Activated naive CD8-positive, alpha-beta T cell treated with anti-CD3 and anti-CD28 coated beads, Interleukin-2, amount 50 U/mL, for 16 hours (primary cell): ENCODE measurements at places on chromosomes 4 and X.

DNA sequence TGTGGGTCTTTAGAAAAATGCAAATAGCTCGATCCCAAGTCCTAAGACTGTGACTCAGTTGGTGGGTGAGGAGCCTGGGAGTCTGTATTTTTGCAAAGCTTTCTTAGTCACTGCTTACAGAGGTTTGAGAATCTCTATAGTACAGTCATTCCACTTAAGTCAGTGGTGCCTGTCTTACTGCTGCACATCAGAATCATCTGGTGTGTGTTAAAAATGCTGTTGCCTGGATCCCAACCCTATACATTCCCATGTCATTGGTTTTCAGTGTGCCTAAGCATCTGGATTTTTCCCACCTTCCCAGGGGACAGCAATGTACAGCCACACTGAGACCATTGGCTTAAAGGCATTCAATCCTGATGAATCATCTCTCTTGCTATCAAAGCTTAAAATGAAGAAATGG is 21.0 kb upstream of the GEMIN8 start:
- DNase-seq, result no peak

- no peak for DNase-seq
Observed at GRCh38 chr4:132085105-132085504, 1064.0 kb upstream of the PCDH10 start.

DNA sequence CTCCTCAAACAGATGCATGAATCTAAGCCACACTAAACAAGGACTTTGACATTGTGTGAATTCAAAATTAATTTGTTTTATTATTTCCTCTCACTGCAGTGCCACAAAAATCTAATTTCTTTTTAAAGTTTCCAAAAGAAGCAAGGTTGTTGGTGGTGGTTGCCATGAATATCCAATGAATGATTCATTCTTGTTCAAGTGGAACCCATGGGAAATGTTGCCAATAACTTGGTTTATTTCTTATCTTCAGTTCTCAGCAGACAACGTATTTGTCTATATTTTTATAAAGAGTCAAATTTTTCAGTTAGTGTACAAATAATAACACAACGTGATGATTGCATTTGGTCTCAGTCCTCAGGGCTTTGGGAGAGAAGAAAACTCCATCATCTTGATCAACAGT is 309.4 kb upstream of the NOCT start:
- DNase-seq, result no peak

DNA sequence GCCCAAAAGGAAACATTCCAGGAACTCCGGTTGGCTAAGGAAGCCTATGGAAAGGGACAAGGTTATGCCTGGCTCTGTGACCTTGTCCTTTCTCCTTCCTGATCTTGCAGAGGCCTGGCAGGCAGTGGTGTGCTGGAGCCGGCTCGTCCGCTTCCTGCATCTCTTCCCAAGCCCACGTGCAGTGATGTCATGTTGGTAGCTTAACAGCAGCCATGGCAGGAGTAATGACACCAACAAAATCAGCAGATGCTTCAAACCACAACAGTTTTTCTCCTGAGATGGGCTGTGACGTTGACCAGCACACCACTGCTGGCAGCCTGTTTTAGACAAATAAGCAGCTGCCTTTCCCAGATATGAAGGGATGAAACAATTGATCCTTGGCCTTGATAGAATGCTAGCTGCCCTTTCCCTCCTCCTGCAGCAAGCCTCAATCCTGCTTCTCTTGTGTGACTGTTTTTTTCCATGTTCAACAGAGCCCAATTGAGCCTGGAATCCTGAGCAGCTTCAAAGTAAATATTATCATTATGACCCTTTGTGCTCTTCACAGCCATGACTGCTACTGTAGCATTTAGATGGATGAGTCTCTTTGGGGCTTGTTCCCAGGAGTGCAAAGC is 23.4 kb downstream of the SEPTIN6 start:
- no peak for DNase-seq

- DNase-seq, result no peak
Observed at GRCh38 chrX:71143508-71143907, 1.1 kb upstream of the NLGN3 start.

- DNase-seq, result no peak
Observed at GRCh38 chr4:15917297-15917696, 21.2 kb downstream of the FGFBP1 start.

- no peak for DNase-seq
Observed at GRCh38 chrX:7244405-7244804, 96.5 kb upstream of the PUDP start.

DNA sequence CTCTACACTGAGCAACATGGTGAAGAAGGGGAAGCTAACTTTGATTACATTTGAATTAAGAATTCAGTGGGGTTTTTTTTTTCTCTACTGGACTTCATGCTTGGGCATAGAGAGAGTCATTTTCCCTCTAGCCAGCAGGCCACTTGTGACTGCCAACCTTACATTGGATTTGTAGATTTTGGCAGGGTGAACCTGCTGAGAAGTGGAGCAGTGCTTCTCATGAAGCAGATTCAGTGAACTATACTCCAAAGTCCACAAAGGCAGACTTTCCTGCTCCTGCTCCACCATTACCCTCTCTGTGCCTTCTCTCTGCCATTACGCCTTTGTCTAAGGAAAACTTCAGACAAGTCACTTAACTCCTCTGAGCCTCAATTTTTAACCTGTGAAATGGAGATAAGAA is 69.9 kb downstream of the PAK3 start:
- DNase-seq, result no peak

DNA sequence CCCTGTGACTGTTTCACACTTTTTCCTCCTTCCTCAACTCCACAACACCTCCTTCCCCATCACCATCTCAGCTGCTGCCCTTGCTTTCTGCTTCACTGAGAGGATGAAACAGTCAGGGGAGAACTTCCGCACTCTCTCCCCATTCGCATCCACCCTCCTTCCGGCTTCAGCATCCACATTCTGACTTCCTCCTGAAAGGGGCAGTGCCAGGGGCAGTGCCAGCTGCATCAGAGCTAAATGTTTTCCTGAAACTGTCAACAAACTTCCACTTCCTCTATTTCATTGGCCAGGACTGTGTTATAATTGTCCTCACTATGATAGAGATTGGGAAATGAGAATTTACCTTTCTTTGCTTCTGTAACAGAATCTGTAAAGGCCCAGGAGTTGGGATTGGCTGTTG is 18.2 kb upstream of the RASL11B start:
- DNase-seq, result no peak

GRCh38 chr4:145756244-145756643 is 76.3 kb downstream of the C4orf51 start:
- no peak for DNase-seq

DNA sequence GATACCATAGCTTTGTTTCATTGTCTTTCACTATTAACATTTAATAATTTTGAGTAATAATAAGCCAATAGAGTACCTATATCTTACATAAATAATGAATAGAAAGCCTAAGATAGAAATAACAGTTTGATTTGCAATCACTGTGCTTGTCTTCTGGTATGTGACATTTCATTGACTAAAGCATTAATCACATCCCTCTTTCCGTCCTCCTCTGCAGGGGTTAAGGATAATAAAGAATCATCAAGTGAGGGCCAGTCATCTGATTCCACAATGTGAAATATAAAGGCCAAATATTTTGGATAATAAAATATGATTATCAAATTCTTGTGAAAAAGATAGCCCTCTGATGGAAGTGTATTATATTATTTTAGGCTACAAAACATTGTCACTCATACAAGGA is 2073.4 kb downstream of the ARAP2 start:
- DNase-seq, result no peak

DNA sequence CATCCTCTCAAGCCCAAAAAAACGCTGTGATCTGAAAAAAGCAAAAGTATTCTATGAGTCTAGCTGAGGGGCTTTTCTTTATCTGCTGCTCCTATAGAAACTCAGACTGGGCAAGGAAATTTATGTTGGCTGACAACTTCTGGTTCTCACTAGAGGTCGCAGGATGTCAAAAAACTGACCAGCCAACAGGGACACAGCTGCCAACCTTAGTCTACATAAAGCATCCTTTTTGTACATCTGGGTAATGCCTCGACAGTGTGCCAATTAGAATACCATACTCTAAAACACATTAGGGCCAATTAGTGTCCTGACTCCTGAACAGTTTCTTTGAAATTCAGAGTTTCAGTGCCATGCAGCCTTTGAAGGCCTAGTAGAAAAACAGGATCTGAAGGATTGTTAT is 8.8 kb upstream of the TLL1 start:
- no peak for DNase-seq

- DNase-seq, result no peak
Observed at GRCh38 chr4:15234856-15235126, 193.0 kb upstream of the C1QTNF7 start.

- no peak for DNase-seq
Observed at GRCh38 chrX:12988797-12989196, 13.9 kb downstream of the TMSB4X start.

- no peak for DNase-seq
Observed at GRCh38 chrX:79409657-79410056, 42.5 kb upstream of the ITM2A start.

DNA sequence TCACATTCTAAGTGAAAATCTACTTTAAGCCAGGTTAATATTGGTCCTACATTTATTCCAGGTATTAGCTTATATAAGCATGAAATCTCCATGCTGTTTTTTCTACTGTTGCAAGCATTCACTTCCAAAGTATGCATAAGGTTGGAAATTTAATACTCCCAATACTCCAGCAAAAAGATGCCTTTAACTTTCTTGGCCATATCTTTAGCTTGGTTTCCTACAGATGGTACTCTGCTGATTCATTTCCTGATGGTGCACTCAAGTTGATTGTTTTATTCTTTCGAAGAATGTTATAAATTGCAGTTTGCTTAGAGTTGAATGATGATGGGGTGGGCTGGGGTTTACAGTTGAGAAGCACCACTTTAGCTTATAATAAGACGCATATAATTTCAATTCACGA is 330.2 kb downstream of the PTTG2 start:
- no peak for DNase-seq

GRCh38 chr4:32142075-32142474 is 1421.9 kb downstream of the PCDH7 start:
- no peak for DNase-seq

- DNase-seq, result no peak
Observed at GRCh38 chrX:11678158-11678557, 12.4 kb upstream of the ARHGAP6 start.

- DNase-seq, result no peak
Observed at GRCh38 chr4:112110059-112110425, 35.2 kb upstream of the FAM241A start.

- DNase-seq, result no peak
Observed at GRCh38 chrX:6826856-6827255, 291.9 kb upstream of the VCX3A start.

DNA sequence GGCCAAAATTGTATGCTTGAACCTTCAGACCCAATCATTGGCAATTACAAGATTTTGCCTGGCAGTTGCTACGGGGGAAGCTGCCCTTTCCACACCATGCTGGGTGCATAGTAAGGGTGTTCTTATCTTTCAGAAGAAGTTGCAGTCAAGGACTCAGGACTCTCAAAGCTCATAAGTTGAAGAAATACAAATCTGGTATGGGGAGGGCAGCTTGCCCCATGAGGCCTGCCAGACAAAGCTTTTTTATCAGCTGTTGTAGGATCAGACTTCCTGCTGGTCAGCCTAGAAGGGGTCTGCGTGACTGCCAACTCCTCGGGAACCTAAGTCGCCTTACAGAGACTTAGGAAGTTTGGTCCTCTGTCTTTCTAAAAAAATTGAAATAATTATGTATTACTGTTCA is 174.9 kb upstream of the TECRL start:
- DNase-seq, result no peak

GRCh38 chr4:45455217-45455616 is 668.6 kb downstream of the GABRG1 start:
- no peak for DNase-seq

DNA sequence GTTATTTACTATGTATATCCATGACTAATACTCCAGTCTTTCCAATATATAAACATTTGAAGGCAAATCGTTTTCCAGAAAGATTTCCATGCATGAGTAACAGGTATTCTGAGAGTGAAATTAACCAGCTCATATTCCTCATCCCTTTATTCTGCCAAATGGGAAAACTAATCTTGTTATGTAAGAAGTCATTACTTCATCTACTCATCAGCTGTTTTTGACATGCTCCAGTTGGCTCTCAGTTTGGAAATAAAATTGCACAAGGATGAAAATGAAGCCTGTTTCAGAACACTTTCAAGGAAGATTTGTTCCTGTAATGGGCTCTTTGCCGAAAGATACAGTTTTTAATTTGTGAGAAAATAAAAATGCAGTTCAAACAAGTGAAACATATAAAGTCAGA is 121.9 kb downstream of the KCTD8 start:
- DNase-seq, result no peak

GRCh38 chrX:21408307-21408706 is 34.1 kb downstream of the CNKSR2 start:
- DNase-seq, result no peak

DNA sequence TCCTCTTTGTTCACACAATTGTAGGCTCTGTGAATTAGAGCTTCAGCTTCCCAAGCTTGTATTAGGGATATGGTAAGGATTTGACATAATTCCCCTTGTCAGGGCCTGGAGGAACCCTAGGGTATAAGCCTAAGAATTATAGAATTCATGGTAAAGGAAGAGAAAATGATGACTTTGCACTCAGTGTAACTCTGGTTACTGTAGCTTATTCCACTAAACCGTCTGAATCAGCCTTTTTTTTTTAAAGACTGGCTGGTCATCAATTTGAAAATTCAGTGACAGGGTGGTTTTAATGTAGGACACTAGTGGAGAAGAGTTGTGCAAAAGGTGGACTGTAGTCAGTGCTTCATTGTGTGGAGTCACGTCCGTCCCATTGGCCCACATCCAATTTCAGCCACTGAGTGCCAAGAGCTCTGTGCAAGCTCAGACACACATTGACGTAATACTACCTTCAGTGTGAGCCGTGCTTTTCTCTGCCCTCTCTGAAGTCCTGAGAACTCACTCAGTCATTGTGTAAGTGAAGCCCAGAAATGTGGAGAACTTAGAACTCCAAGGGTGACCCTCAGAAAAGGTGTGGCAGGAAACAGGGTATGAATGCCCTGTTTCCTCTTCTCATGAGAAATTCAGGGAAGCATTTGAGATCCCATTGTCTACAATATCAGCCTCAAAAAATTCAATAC is 449.8 kb downstream of the C4orf33 start:
- no peak for DNase-seq

DNA sequence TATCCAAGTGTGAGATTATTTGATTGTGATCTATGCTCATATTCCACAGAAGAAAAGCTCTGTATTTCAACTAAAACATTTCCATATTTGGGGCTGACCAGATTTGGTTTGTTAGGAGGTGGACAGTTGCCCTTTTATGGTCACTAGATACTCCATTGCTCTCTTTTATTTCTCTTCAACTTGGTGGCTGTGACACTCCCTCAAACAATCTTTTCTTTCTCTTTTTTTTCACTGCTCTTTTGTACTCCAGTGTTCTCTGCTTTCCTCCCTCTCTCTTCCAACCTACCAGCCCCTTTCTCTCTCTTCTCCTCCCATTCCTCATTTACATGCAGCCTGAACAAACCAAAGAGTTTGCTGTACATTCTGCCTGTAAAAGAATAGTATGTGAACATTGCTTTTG is 48.8 kb downstream of the RBPJ start:
- DNase-seq, result no peak

DNA sequence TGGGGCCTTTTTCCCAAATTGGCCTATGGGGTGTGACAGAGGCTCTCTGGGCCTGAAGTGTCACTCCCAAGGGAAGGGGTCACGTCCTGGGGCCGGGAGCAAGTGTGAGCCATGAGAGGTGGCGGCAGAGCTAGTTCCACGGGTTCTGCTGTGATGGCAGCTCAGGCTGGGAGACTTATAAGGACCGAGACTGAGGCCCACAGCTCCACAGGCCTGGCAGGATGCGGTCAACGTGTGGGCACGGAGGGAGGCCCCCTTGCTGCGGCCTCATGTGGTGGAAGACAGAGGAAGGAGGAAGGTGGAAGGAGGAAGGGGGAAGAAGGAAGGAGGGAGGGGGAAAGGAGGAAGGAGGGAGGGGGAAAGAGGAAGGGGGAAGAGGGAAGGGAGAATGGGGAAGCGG is 7.2 kb upstream of the CPLX1 start:
- no peak for DNase-seq
